Activated T-helper 17 cell treated with anti-CD3 and anti-CD28 coated beads, Interleukin-2, amount 50 U/mL, for 72 hours (primary cell): ENCODE measurements at places on chromosomes 13 and 19. TPM values are rescaled to one million over a fixed set of nuclear protein-coding genes. Genes with fewer than 3 reads are reported as not detected.

TTC9B gene
- 1.1 TPM for total RNA-seq

ZNF708 gene
- 8.9 TPM for total RNA-seq

CD37 gene
- 125 TPM for total RNA-seq

TTYH1 gene
- total RNA-seq: 0.40 TPM

TMEM145 gene
- 0.50 TPM for total RNA-seq

MYO9B gene
- total RNA-seq: 152 TPM

KIR2DL4 gene
- total RNA-seq: not detected

HCST gene
- 45.5 TPM for total RNA-seq

ATP8B3 gene
- total RNA-seq: 44.8 TPM
